T-helper 1 cell (primary cell): ENCODE measurements at places on chromosomes 6 and 20.
A peak's percentile ranks its signal among the peaks of the same experiment; 100 is the strongest.

GRCh38 chr6:52209770-52210169, 23.6 kb downstream of the IL17A start:
- DNase-seq = no peak

DNA sequence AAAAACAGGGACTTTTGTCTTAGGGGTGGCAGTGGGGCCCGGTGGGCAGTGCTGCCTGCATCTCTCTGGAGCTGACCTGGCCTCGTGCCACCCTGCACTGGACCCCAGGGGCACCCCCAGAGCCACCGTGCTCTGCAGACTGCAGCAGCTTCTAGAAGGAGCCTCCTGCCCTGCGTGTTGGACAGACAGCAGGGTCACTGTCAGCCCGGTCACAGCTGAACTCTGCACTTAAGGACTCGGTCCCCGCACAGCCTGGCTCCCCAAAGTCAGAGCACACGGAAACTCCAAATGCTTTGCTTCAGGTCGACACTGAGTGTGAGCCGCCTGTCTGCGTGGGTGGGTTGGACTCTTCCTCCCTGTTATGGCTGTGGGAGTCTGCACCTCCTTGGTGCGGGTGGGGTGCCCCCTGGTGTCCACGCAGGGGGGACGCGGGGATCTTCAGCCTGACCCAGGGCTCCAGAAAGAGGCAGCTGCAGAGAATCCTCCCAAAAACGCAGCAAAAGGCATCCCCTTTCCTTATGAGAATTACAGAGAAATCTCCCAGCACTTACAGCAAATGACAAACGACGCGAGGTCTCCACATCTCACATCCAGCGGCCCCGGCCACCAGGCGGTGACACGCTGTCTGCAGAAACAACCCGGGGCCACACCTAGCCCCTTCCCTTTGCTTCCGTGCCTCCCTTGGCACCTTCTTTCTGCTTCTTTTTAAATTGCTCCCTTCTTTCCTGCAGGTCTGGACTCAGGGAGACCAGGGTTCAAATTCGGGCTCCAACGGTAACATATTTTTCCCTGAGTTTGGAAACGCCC, 36.3 kb upstream of the DACT2 start:
- DNase-seq = peak; percentile 9

DNA sequence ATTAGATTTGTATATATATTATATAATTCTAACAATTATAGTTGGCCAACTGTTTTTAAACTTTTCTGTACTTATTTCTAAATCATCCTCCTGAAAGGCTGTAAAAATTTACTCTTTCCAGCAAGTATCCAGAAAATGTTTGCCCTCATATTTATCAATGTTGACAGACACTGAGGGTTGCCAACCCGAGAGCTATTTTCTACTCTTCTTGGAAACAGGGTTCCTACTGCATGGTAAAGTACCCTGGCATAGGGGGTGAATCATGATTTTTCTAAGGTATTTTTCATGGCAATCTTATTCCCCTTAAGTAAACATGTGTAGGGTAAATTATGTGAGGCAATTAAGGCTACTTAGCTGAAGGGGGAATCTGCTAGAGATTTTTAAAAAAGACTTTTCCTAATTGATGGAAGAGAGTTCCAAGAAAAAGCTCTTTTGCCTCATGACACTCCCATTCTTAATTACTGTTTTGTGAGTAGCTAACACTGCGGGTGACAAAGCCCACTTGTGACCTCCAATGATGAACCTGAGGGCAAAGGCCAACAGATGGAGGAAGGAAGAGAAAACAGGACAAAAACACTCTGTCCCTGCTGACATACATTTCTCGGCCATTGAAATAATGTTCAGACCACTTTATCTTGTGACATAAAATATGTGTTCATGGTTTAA, 37.9 kb downstream of the GPX5 start:
- no peak for DNase-seq

DNA sequence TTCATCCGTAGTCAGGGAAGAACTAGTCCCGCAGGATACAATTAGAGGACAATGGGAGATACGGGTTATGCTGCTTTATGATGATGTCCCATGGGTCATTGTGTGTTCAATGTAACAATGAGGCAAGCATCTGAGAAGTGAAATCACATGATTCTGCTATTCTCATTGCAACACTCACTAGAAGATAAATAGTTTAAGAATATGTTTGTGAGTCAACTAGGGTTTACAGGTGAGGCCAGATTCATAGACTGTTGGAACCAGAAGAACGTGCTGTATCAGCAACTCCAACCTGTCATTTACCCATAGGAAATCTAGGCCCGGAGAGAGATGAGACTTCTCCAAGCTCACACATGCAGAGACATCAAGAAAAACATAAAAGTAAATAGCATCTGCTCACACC, 80.8 kb downstream of the SCML4 start:
- no peak for DNase-seq

- DNase-seq = no peak
Observed at GRCh38 chr20:906703-907270, 9.3 kb downstream of the ANGPT4 start.

- DNase-seq = no peak
Observed at GRCh38 chr6:48782225-48782624, 671.2 kb upstream of the PTCHD4 start.

DNA sequence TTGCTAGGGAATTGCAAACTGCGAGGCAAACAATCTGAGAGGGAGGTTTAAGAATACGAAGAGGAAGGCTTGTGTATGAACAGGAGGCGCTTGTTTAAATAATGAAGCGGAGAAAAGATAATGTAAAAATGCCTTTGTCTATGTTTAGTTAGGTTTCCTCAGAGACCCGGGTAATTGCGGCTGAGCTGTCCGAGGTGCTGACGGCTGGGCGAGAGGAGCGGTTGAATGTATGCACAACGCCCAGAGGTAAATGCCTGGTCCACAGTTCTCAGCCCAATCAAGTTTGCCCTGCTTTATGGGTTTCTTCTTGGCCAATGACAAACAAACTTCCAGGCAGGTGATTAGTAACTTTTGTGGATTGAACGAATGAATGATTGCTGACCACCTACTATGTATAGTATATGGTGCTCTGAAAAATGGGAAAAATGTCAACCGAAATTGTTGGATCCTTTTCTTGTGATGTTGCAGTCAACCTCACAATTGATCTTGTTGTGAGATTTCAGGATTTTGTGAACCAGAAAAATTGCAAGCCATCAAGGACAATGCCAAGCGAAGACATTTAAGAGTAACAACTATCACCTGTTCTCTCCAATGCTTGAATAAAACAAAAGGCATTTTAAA, 38.3 kb upstream of the SLC32A1 start:
- DNase-seq = no peak

- no peak for DNase-seq
Observed at GRCh38 chr6:56713254-56713672, 70.6 kb upstream of the DST start.

- DNase-seq = no peak
Observed at GRCh38 chr20:16952965-16953364, 204.8 kb downstream of the OTOR start.

DNA sequence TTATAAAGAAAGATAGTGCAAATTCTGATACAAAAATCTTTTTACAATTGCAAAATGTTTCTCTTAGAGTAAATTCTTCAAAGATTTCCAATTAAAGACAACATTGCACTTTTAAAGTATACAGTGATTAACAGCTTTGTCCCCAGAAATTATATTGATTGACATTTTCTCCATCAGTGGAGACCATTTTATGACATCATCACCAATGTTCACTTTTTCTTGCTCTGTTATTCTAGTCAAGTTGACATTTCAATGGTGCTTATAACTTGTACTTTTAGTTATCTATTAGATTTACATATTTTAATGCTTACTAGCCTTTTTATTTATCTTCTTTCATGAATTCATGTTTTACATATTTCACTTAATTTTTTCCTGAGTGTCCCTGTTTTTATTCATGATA, 524.8 kb downstream of the HAO1 start:
- no peak for DNase-seq

GRCh38 chr6:88119769-88120168, 46.4 kb downstream of the CNR1 start:
- DNase-seq = no peak

DNA sequence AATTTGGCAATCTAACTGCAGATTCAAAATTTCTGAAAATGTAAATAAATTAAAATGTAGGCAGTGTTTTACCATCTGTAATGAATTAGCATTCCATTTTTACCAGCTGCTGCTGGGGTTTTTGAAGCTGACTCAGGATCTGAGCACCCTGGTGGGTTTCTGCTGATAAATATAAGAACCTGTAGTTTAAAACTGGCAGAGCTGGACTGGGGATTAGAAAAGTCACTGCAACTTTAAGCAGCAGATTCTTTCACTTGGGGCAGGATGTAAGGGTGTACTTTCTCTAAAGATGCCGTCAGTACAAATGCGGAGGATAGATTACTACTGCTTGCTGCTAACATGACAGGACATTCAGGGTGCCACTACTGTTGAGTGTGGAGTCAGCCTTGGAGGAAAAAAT, 341.8 kb downstream of the CDKAL1 start:
- no peak for DNase-seq

- DNase-seq = no peak
Observed at GRCh38 chr20:48064929-48065328, 279.6 kb upstream of the SULF2 start.
